HS-5 (cell line): ENCODE measurements at places on chromosomes 7 and 10.

DNA sequence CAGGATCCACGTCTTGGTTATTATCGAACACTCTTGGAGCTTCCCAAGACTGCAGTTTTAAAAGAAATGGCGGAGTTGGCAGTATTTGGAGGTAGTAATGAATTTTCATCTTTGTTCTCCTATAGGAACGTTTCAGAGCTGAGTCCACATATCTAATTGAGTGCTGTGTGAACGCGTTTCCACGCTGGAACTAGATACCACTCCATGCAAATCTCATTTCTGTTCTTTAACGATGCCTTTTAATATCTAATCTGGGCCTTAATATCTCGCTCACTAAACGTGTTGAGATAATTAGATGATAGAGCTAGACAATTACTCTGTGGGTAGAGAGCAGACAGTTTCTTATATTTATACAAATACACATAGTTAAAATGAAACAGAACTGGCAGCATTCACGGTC lies 523.6 kb downstream of the DNAJB6 start:
- no peak for DNase-seq

- DNase-seq, result no peak
These were observed 1.2 kb downstream of the AHCYL2 start for GRCh38 chr7:129225931-129226572.

DNA sequence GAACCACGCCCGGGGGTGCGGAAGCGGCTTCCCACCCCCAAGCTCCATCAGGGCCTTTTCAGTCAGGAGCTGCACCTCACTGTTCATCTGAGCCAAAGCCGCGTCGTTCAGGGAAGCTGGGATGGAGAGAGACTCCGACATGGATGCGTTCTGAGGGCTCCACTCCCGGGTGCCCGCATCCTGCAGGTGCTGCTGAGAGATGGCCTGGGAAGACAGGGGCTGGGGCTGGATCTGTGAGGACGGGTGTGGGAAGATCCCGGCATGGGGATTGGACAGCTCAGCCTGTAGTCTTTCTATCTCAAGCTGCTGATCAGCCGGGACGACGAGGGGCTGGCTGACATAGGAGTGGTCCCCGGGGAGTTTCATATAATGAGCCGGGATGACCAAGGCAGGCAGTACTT lies 45.0 kb upstream of the NMT2 start:
- DNase-seq, result no peak

GRCh38 chr7:605661-606450 lies 86.2 kb upstream of the PDGFA start:
- DNase-seq, result no peak

DNA sequence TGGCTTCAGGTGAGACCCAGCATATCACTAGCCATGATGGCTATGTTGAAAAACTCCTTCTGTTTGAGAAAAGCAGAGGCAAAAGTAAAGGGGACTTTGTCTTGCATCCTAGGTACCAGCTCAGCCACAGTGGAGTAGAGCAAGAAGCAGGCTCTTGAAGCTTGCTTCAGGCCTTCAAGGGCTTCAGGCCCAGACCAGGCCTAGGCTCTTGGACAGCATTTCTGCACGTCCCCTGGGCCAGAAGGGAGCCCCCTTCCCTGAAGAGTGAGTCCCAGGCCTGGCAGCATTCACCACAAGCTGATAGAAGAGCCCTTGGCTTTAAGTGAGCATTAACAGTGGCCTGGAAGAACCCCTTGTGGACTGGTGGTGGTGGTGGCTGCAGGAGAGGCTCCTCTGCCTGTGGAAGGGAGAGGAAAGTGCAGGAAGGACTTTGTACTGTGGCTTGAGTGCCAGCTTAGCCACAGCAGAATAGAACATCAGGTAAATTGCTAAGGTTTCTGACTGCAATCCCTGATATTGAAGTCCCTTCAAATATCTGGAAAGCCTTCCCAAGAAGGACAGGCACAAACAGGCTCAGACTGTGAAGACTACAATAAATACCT lies 28.1 kb upstream of the FAM171A1 start:
- no peak for DNase-seq

- no peak for DNase-seq
These were observed 66.9 kb downstream of the SEMA3D start for GRCh38 chr7:85119934-85120333.

DNA sequence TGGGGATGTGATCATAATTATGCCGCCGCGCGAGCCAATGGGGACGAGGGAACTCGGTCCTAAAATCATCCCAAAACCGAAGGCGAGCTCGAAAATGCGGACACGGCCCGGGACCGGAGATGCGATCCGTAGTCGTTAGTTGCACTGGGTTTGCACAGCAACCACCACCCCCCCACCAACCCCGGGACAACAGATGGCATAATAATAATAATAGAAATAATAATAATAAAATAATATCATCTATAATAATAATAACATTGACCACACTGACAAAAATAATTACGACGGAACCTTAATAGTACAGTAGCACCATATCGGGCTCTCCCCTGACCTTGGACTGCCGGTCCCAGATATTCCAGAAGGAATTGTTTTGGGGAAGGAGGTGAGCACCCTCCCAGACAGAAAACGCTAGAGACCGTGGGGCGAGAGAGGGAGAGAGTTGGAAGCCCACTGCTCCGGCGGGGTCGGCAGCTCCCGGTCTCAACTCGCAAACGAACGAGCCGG lies 1.1 kb upstream of the EMX2 start:
- DNase-seq, result no peak

DNA sequence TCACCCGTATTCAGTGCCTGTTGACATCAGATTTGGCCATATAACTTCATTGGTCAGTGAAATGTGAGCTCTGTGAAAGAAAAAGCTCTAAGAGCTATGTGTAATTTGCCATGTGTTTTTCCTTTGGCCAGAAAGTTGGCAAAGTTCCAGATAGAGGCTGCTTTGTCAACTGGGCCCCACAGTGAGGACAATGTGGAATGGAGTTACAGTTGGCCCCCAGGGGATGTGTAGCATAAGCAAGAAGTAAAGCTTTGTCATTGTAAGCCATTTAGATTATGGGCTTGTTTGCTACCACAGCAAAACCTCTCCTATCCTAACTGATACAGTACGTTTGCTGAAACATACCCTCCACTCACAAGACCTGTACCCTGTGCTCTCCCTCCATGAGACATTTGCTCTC lies 119.1 kb upstream of the HABP2 start:
- no peak for DNase-seq

DNA sequence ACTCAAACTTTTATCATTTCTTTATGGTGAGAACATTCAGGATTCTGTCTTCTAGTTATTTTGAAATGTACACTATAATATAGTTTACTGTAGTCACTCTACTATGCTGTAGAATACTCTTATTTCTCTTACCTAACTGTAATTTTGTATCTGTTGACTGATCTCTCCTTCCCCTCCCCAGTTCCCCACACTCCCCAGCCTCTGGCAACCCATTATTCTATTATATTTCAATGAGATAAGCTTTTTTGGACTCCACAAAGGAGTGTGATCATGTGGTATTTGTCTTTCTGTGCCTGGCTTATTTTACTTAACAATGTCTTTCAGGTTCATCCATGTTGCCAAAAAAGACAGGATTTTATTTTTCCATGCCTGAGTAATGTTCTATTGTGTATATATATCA lies 71.4 kb upstream of the DYNC1I1 start:
- no peak for DNase-seq

DNA sequence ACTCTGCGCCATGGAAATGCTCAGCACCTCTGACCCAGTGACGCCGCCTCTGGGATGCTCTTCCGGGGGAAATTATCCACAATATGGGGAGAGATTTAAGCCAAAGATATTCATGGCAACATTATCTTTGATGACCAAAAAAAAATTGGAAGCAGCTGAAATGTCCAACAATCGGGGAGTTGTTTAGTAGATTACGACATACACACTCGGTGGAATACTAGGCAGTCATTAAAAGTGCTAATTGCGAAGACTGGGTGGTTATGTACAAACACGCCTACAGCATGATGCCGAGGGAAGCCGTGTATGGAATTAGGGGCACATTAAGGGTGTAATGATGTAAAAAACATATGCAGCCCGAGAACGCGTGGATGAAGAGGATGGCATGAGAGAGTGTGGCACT lies 75.2 kb downstream of the UNCX start:
- no peak for DNase-seq

DNA sequence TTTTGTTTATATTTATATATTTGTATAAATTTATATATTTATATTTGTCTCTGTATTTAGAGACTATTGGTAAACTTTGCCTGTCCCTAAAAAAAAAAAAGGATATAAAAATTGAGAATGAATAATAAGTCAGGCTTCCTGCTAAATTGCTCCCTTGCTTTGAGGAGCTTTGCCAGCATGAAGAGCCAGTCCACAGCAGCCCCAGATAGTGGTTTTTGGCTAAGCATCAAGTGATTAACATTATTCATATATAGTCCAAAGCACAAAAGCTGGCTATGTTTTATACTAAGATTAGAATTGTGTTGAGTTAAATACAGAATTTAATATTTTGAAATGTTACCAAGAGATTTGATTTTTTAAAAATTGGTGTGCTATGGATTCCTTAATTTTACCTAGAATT lies 264.9 kb upstream of the FERD3L start:
- no peak for DNase-seq

DNA sequence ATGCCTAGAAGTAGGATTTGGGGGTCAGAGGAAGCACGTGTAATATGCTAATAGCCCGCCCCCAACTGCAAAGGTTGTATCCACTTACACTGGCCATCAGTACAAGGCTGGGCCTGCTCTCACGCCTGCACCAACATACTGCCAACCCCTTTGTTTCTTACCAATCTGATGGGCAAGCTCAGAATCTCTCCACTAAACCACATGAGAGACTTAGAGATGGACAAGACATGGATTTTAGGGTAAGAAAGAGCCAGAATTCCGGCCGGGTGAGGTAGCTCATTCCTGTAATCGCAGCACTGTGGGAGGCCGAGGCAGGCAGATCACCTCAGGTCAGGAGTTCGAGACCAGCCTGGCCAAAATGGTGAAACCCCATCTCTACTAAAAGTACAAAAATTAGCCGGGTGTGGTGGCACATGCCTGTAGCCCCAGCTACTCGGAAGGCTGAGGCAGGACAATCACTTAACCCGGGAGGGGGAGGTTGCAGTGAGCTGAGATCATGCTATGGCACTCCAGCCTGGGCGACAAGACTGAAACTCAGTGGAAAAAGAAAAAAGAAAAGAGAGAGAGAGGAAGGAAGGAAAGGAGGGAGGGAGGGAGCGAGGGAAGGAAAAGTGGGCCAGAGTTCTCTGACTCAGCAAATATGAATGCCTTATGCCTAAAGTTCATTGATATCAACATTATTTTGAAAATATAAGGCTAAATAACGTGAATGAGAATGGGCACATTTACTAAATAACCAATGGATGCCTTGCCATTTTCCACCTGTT lies 162.2 kb downstream of the SLIT1 start:
- DNase-seq, result no peak

GRCh38 chr10:121154310-121154709 lies 303.1 kb downstream of the WDR11 start:
- DNase-seq, result no peak

DNA sequence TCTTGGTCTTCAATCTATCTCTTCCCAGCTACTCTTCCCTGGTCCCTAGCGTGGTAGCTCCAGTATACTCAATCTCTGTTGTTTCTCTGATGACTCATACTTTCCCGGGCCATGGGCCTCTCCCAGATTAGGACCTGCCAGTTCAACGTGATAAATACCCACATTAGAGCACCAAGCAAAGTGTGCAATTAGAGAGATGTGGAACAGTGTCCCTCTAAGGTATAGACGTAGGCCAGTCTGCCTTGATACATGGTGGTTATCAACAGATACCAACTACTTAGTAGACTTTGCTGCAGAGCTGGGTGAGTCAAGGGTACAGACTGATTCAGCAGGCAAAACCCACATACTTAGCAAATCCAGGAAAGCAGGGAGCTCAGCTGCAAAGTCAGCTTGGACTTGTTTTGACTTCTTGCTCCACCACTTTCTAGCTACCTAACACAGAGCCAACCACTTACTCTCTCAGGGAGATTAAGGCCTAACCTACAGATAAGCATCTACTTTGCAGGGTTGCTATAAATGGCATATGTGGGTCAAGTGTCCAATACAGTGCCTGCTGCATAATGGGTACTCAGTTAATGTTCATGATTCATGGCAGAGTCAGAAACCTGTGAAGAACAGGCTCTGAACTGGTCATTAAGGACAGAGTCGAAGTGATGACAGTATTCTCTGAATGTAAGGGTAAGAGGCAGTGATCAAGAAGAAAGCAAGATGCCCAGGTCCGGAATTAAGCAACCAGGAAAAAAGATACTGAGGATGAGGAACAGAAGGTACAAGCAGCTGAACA lies 176.1 kb downstream of the CHN2 start:
- peak; percentile 26 for DNase-seq

DNA sequence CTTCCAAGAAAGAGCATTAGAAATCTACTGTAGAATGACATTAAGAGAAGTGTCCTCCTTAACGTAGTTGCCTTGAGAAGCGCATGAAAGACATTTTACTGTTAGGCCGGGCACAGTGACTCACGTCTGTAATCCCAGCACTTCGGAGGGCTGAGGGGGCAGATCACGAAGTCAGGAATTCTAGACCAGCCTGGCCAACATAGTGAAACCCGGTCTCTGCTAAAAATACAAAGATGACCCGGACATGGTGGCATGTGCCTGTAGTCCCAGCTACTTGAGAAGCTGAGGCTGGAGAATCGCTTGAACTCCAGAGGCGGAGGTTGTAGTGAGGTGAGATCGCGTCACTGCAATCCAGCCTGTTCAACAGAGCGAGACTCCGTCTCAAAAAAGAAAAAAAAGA lies 28.9 kb downstream of the TARP start:
- no peak for DNase-seq

DNA sequence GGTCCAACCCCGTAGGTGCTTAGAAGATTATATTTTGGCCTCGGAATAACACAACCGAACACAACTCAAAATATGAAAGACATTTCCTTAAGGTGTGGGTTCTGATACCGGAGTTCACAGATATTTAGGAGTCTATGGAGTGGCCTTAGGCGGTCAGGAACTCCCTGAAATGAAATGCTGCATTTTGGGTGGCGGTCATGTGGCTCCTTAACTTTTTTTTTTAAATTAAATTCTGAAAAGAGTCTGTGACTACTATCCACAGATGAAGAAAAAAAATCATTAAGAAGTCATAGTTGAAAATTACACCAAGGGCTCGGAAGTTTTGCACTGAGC lies 290.9 kb upstream of the NFE2L3 start:
- DNase-seq, result no peak

GRCh38 chr10:59036311-59037017 lies 140.0 kb upstream of the PHYHIPL start:
- no peak for DNase-seq

- DNase-seq, result no peak
These were observed 92.9 kb upstream of the LRRTM3 start for GRCh38 chr10:66832781-66833422.

DNA sequence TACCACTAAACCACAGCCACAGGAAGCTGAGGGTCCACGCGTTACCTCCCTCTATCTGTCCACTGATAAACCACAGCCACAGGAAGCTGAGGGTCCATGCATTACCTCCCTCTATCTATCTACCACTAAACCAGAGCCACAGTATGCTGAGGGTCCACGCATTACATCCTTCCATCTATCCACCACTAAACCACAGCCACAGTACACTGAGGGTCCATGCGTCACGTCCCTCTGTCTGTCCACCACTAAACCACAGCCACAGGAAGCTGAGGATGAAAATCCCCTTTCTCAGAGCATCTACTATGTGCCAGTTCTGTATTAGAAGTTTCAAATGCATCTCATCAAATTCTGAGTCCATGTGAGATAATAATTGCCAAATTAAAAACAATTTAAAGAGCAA lies 589.3 kb downstream of the DNAJB6 start:
- no peak for DNase-seq
